Uterine smooth muscle cell (primary cell): ENCODE measurements at places on chromosomes 3 and 15. TPM values are rescaled to one million over a fixed set of nuclear protein-coding genes. Genes with fewer than 3 reads are reported as not detected.

Gene ITGA11
- total RNA-seq = 2.8 and 13.0 TPM in 2 replicates

Gene UBXN7
- 20.4 and 25.2 TPM in 2 replicates for total RNA-seq

Gene FOXP1
- 67.3 and 69.9 TPM in 2 replicates for total RNA-seq

Gene GABRR3
- total RNA-seq = not detected in 2 replicates

Gene ADAMTS9
- 1.1 and 2.1 TPM in 2 replicates for total RNA-seq

Gene SNTN
- not detected in 2 replicates for total RNA-seq

Gene ROBO2
- total RNA-seq = 0.37 and 0.55 TPM in 2 replicates
